ENCODE measurements at places on chromosomes 7 and 10. TPM values are rescaled to one million over a fixed set of nuclear protein-coding genes. Genes with fewer than 3 reads are reported as not detected.
A peak's percentile ranks its signal among the peaks of the same experiment; 100 is the strongest.

Gene SP8
- total RNA-seq: not detected

DNA sequence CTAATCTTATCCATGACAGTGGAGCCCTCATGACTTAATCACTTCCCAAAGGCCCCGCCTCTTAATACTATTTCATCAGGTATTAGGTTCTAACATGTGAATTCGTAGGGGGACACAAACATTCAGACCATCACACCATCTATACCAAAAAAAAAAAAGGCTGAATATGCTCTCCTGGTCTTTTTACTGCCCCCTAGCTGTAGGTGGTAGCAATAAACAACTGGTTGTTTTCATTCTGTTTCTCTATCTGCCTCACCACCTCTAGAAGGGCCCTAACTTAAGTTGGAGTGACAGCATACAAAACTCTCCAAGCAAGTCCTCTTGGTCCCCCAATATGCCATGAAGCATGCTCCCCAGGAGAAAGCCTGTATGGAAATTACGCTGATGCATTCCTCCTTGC lies 94.1 kb downstream of the GRM8 start:
- no peak for DNase-seq

DNA sequence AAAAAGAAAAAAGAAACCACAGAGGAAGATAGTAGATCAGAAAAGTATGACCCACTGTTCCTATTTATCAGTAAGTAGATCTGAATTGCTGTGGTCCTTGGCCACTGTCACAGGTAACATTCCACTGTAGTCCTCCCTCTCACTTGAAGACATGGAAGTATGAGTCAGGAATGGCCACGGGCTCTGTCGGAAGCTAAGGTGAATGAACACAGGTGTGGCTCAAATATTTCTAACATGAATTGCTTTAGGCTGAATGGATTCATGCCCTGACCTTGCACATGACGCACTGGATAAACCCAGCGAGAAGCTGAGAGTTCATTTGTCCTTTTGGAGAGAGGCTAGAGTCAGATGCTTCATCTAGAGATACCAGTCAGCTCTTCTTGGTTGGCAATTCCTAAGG lies 224.5 kb upstream of the SP8 start:
- no peak for DNase-seq

- no peak for DNase-seq
Measured at GRCh38 chr10:35497909-35498308, 107.2 kb upstream of the GJD4 start.

DNA sequence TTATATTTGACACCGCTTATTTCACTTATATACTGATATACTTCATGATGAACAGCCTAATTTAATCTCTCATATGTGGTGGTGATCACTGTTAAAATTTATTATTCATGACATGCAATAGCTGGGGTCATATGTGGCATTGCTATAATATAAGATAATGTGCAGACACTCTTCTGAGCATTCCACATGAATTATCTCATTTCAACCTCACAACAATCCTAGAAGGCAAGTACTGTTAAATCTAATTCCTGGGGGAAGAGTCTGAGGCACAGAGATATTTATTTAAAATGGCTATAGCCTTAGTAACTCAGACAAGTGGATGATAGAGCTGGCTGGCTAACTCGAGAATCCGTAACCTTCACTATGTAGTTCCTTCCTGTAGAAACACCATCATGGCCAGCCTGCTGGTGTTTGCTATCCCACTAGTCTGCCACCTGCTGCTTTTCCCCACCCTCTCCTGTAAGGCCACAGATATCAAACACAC lies 46.6 kb upstream of the A1CF start:
- DNase-seq: no peak

Gene SLIT1
- 0.16 TPM for total RNA-seq

DNA sequence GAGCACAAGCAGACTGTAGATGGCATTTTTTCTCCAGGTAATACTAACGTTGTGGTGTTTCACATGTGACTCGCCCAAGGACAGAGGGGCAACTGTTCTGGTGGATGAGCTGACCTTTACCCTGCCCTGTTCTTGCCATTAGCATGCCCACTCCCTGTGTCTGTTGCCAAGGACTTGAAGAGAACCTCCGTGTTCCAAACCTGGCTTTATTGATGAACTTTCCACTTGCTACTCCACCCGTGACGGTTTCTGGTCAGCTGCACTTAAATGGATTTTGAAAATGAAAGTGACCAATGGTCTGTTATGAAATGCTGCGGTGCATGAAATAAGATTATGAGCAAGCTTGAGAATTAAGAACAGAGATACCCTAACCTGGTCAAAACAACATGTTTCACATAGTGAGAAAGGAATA lies 30.4 kb downstream of the LRRC4 start:
- no peak for DNase-seq

- no peak for DNase-seq
Measured at GRCh38 chr10:64261092-64261491, 739.9 kb downstream of the REEP3 start.

DNA sequence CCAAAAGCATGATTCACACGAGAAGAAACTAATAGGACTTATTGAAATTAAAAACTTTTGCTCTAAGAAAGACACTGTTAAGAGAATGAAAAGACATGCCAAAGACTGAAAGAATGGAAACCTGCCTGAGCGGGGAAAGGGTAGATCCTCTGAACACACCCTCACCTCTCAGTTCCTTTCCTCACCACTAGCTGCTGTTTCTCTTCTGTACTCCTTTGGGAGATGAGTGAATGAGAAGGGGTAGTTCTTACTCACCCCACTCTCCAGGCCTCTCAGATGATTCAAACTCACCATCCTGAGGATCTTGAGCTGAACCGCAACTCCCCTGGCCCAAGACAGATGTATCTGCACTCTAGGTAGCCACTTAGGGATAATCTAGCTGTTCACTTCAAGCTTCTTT lies 41.9 kb downstream of the IQUB start:
- DNase-seq: no peak

- DNase-seq: no peak
Measured at GRCh38 chr10:59622320-59623132, 87.1 kb downstream of the SLC16A9 start.

DNA sequence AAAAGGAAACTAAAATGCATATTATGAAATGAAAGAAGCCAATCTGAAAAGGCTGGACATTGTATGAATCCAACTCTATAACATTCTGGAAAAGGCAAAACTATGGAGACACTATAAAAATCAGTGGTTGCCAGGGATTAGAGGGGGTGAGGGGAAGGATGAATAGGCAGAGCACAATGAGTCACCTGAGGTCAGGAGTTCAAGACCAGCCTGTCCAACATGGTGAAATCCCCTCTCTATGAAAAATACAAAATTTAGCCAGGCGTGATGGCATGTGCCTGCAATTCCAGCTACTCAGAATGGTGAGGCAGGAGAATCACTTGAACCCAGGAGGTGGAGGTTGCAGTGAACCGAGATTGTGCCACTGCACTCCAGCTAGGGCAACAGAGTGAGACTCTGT lies 324.8 kb upstream of the PHYHIPL start:
- no peak for DNase-seq

Gene EN2
- total RNA-seq: 0.11 TPM

Gene MYL10
- total RNA-seq: not detected

GRCh38 chr10:34475786-34476185 lies 339.3 kb downstream of the PARD3 start:
- DNase-seq: no peak

DNA sequence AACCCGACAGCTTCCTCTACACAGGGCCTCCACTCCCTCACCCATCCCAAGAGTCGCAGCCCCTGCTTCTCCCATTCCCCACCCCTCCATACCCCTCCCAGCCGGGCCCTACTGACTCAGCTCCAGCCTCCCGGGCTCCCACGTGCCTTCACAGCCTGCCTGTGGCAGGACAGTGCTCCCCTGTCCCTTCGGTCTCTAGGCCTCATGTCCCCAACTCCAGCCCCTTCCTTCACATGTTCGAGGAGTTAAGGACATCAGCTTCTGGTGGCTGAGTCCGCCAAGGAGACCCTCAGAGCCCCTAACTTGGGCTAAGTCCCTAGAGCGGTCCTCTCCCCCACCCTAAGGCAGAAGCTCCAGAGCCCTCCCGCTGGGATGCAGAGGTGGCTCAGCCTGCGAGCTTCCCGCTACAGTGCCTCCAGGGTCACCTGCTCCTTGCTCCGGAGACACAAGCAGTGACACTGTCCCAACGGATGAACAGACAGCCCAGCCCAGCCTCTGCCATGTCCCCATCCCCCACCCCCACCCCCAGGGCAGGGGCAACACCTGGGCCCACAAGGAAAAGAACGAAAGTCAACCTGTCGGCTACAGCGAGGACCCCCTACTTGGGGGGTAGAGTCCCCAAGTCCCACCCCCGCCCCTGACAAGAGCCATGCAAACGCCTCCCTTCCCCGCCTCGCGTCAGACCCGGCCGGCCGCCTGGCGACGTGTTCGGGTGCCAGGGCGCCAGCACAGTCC lies 716 bp downstream of the SMARCD3 start:
- no peak for DNase-seq

DNA sequence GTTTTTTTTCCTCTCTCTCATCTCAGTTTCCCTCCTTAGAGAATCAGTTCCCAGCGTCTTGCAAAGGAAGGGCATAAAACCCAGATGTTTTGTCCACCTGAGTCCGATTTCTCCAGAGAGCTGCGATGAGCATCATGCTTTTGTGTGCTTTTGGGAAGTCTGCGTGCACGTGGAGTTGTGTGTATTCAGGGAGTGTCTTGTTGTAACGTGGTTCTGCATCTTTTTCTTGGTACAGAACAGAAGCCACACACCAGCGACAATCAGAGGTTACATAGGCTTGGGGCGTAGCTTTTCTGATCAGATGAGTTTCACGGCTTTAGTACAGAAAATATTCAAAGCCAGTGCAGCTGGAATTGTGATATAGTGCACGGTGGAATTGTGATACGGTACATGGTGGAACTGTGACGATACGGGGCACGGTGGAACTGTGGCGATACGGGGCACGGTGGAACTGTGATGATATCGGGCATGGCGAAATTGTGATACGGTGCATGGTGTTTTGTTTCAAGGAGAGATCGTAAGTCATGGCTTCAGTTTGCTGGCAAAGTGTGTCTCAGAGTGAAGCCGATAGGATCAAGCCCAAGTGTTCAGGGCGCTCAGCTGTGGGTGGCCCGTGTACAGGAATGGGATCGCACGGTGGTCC lies 32.8 kb downstream of the FOXK1 start:
- no peak for DNase-seq

DNA sequence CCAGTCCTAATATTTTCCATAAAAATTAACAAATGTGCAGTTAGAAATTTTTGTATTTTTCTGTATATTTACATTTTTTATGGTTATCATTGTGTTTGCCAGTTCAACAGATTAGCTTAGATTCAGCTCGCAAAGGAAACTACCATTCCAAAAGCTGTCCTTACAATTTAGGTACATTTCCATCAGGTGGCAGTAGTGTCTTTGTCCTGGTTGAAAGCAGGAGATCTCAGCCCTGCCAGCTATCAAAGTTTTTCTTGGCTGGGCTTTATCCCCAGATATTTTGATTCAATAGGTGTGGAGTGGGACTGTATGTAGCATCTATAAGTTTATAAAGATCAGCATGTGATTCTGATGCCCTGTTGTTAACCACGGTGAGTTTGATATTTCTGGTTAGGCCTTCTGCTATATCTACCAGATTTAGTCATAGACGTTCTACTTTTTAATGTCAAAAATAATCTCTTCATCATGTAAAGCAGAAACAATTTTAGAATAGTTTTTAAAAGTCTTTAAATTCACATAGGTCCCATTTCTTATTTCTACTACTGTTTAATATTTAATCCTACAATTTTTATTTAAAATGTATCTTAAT lies 15.5 kb upstream of the ICA1 start:
- DNase-seq: no peak

DNA sequence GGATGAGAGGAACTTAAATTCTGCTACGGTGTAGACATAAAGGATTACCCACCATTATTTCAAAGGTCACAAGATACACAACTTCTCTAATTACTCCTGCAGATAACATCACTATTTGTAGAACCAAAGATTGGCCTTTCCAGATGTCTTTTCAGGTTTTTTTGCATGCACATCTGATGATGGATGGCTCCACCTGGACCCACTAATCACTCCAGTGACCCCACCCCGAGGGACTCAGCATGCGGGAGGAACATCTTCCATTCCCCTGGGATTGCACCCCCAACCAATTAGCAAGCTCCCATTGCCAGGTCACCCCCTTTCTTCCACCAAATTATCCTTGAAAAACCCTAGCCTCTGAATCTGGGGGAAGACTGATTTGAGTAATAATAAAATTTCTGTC lies 608.9 kb downstream of the CNTNAP2 start:
- DNase-seq: no peak

Gene WDFY4
- total RNA-seq: 1.1 TPM

Gene ARMC3
- not detected for total RNA-seq

Gene TMEM236
- total RNA-seq: 0.43 TPM

- DNase-seq: no peak
Measured at GRCh38 chr7:117688126-117688525, 185.1 kb downstream of the CTTNBP2 start.

GRCh38 chr10:132645247-132645530 lies 107.6 kb downstream of the INPP5A start:
- no peak for DNase-seq

Gene NPSR1
- total RNA-seq: not detected

Gene PRR15
- total RNA-seq: not detected

Gene OR6V1
- total RNA-seq: not detected

Gene SFTPA1
- 0.22 TPM for total RNA-seq

DNA sequence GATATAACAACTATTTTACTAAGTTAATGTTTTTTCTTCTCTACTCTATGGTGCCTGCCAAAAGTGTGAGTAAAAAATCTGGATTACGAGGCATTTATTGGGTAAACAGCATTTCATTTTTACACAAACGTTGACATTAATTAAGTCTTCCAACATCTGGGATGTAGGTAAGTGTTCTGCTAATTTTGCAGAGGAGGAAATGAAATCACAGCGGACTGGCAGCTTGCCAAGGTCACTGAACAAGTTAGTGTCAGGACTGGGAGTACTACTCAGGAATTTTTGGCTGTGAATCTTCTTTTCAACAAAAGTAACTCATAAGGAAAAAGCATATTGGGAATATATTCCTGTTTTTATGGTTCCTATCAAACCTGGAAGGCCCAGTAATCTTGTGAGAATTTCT lies 612.1 kb upstream of the FZD8 start:
- peak; percentile 82 for DNase-seq

DNA sequence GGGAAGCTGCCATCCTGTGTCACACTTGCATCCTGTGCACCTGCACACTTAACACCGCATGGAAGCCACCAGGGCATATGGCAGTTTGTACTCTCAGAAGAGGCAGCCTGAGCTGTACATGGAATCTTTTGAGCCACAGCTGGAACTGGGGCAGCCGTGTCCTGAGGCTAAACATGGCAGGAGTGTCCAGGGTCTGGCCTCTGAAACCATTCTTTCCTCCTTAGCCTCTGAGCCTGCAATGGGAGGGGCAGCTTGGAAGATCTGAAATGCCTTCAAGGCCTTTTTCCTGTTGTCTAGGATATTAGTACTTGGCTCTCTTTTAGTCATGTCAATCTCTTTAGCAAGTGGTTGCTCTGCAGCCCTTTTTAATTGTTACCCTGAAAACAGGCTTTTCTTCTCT lies 16.4 kb downstream of the PLCE1 start:
- no peak for DNase-seq
